ENCODE measurements at places on chromosomes 11 and 22.

DNA sequence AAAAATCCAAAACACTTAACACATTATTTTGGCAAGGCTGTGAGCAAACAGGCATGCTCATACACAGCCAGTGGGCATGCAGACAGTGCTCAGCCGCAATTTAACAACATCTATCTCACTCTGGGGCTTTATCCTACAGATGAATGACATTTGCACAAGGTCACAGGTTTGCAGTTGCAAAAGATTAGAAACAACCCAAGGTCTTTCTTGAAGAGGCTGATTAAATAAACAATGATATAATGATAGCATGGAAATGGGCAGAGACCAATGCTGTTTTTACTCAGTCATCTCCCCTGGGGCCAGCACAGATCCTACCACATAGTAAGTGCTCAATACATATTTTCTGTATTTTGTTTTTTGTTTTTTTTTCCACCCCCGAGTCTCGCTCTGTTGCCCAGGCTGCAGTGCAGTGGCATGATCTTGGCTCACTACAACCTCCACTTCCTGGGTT, 9.4 kb downstream of the A4GALT start:
- DNase-seq: no peak

DNA sequence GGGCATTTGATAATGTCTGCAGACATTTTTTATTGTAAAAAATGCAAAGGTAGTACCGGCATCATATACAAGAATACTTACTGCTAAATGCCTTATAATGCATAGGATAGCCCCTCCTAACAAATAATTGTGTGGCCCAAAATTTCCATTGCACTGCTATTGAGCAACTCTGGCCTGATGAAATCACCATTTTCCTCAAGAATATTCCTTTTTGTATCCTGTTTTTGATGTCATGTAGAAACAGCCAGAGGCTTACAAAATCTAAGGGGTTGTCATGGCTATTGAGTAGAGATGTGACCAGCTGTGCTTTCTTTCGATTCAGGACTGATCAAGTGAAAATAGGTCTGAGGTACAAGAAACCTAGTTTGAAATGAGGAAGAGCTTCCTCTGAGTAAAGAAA, 854.3 kb downstream of the KCNA4 start:
- no peak for DNase-seq

- DNase-seq: peak; percentile 18
These were observed 433.2 kb downstream of the SOX6 start for GRCh38 chr11:15923183-15923582.

DNA sequence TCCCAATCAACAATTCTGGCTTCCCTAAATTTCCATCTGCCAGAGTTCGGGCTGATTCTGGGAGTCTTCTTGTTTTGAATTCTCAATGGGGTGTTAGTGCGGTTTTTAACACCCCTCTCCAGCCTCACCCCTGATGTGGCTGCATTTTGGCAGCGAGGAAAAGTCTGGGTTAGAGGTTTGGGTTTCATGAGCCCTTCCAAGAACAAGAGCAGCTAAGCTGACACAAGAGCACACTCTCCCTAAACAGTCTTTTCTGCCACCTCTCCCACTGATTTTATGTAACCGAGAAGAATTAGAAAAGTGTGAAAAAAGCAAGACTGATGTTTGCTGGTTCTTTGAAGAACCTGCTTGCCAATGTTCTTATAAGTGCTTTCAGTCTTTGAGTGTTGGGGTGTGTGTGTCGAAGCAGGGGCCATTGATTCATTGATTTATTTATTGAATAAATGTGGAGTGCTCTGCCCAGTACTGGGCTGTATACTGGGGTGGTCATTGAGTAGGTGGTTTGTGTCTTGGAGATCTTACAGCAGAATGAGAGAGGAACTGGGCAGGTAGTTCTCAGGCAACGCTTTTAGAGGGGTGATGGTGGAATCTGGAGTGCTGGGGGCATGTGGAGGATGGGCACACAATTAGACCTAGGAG, 101.5 kb downstream of the TRAF6 start:
- no peak for DNase-seq

DNA sequence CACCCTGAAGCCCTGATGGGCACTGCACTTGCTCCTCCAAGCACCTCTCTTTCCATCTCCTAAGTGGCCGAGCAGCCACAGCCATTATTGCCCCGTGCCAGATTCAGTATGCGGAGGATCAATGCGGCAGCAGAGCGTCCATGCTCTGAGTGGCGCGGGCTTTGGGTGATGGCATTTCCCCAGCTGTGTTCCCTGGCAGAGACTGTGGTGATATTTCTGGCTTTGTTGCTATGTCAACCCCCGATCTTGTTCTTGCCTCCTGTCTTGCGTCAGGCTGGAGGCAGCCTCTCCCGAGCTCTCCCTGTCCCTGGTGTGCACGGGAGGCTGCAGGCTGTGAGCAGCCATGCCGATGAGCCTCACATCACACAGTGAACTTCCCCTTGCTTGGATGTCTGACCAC, 1018.6 kb downstream of the TBC1D22A start:
- DNase-seq: no peak

DNA sequence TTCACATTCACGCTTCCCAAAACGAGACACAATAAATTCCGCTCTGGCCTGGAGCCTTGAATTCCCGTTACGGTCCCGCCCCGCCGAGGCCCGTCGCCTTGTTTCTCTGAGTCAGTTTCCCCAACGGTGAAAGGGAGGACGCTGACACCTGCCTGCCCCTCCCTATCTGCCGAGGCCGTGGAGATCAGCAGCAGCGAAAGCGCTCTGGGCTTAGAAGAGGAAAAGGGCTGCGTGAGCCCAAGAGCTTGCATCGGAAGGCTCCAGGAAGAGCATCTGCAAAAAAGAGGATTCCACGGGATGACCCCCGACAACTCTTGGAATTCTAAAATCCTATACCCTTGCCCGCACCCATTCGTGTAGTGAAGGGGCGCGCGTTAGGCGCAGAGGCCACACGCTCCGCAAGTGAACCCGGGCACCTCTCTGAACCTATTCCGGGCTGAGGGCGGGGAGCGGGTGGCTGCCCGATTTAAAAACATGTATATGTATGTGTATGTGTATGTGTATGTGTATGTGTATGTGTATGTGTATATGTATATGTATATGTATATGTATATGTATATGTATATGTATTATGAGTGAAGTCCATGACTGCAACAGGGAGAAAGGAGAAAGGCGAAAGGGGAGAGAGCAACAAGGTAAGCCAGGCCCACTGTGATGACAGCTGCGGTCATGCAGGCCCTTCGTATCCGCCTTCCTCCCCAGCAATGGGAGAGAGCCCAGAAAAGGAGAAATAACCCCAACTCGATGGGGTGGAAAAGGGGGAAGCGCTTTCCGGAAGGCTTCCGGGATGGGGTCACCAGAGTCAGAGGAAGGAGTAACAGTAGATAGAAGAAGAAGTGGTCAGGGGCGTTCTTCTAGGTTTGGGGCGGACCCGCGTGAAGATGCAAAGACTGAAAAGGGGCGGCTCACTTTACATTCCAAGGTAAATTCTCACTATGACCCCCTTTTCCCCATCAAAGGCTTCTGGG, 948 bp upstream of the MRTFA start:
- no peak for DNase-seq

- no peak for DNase-seq
These were observed 54.1 kb downstream of the LIF start for GRCh38 chr22:30192427-30192826.

GRCh38 chr11:69486056-69486772, 4.8 kb downstream of the LINC01488 start:
- no peak for DNase-seq

DNA sequence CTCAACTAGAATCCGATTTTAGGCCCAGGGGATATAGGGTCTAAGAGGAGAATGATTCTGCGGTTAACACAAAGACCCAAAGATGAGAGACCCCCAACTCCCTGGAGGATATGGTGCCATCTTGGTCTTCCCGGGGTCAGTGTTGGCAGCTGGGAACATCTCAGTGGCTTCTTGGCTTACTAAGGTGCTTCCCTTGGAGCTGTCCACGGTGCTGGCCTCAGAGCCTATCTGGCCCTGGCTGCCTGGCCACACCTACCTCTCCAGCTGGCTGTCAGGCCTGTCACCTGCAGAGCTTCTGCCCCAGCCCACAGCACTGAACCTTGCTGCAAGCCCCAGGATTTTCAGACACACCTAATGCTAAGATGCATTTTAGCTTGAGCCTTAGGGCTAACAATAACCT, 70.7 kb upstream of the THY1 start:
- DNase-seq: peak; percentile 87

- no peak for DNase-seq
These were observed 940.9 kb downstream of the BRD1 start for GRCh38 chr22:48886604-48887393.

GRCh38 chr11:80778432-80778831, 1337.6 kb upstream of the TENM4 start:
- DNase-seq: no peak

All from T47D (cell line).